ENCODE measurements at places on chromosomes 2 and 18.

DNA sequence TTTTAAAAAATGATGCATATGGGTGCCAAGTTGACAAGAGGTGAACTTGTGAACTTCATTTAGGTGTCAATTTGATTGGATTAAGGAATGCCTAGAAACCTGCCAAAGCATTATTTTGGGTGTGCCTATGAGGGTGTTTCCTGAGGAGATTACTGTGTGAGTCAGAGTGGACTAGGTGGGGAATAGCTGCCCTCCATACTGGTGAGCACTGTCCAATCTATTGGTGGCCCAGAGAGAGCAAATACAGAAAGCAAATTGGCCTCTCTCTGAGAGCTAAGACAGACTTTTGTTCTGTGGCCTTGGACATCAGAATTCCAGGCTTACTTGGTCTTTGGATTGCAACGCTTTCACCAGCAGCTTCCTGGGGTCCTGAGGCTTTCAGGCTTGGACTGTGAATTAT is 388.0 kb downstream of the SUCLG1 start:
- no peak for DNase-seq

DNA sequence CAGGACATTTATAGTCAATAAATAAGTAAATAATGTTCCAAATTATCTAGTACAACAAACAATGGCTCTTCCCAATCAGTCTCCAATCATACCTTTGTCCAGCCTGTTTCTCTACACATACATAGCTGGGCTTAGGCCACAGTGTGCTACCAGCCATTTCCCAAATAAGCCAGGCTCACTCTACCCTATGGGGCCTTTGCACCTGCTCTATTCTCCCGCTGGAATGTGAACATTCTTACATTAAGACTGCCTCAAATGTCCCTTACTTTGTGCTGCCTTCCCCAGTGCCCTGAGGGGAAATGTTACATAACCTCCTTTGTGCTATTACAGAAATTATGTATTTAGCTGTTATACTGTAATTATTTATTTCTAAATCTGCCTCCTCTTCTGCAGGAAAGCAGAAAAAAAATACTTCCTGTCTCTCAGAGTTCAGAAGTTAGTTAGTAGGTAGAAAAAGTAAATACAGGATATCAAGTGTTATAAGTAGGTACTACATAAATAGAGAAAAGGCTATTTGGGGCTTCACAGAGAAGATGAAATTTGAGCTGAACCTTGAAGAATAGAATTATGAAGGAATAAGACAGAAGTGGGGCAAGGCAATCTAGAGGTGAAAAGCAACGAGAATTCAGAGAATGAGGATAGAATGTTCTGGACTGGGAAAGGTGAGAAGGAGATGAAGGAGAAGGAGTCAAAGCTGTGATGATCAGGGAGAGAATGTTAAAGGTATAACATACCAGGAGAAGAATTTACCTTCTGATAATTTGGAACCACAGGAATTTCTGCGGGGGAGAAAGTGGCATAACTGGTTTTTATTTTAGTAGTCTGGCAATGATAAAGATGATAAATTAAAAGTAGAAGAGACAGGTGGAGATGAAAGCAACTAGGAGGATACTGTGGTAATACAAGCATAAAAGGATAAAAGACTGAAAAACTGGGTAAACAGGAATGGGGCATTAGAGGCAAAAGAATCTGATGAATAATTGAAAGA is 37.0 kb downstream of the ROCK1 start:
- DNase-seq: no peak

- DNase-seq: no peak
Measured at GRCh38 chr2:24402242-24403097, 42.1 kb upstream of the ITSN2 start.

- no peak for DNase-seq
Measured at GRCh38 chr2:100628506-100628905, 65.7 kb downstream of the PDCL3 start.

GRCh38 chr2:236088368-236089057 is 79.7 kb downstream of the GBX2 start:
- no peak for DNase-seq

DNA sequence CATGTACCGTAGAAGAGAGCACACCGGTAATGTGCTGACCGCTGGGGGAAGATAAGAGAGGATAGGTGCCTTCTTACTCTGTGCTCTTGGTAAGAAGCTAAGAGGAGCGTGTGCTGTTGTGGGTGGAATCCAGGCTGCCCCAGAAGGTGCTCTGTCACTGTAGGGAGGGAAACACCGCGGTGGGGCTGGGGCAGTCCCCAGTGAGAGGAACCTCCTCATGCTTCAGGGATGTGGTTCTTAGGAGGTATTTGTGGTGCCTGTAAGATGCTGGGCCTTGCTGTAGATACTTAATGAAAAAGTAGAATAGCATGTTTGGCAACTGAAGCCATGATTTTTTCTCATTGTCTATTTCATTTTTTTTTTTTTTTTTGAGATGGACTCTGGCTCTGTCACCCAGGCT is 1.1 kb downstream of the COLEC11 start:
- DNase-seq: no peak

DNA sequence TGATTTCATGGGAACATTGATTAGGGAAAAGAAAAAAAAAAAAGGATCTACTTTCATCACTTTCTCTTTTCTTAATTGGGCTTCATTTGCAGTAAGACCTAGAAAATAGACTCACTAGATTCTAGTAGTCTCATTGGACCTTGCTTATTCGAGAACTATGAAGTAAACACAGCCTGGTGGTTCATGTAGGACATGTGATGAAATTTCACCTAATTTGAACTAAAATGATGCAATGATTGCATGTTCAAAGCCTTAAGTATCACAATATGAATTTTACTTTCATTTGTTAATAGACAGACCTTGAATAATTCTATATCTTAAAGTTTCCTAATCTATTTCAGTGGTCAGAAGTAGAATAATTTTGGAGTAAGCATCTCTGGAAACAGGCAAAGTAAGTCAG is 688.9 kb upstream of the NRXN1 start:
- DNase-seq: no peak

DNA sequence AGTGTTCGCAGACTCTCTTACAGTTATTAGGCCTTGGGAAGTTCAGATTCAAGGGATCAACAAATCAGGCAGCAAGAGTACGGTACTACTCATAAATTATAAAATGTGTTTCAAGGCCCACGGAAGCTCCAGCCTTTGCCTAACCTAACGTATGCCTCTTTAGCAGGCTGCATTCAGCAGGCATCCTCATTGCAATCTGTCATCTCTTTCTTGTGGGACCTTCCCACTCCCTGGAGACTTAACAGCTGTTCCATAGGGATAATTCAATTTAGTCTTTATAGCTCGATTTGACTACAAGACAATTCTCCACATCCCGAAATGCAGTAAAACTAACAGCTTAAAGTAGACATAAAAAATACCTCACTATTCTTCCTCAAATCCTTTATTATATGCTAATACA is 453.7 kb downstream of the CNTNAP5 start:
- no peak for DNase-seq

DNA sequence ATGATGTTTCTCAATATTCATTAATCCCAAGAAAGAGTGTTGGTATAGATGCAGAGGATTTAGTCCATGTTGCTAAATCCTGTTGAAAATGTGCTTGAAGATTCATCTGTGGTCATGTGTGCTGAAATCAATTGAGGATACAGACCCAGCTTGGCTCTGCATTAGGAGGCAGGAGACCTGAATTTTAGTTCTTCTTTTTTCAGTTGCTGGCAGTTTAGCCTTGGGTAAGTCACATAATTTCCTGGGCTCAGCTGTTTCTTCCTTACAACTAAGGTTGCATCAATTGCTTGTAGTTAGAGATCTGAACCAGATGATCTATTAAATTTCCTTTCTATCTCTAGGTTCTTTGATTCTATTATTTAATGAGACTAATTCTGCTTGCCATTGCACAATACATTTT is 54.4 kb downstream of the SETBP1 start:
- DNase-seq: no peak

GRCh38 chr2:234457421-234457820 is 39.5 kb downstream of the ARL4C start:
- DNase-seq: no peak

- no peak for DNase-seq
Measured at GRCh38 chr2:240346015-240346752, 89.3 kb upstream of the GPC1 start.

DNA sequence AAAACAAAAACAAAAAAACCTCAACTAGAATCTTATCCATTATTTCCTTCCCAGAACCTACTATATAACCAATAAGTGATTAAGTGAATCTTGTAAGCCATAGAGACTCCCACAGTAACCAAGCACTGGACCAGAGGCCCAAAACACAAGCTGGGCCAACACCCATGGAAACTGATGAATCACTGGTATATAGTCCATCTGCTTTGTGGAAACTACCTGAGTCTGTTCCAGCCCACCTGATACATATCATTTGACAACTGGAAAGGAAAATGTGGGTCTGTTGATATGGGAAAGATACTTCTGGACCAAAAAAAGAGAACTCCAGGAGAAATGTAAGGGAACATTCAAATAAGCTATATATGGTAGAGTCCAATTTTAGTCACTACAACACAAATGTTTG is 252.8 kb downstream of the MREG start:
- DNase-seq: no peak

- no peak for DNase-seq
Measured at GRCh38 chr2:132804051-132804450, 134.0 kb upstream of the LYPD1 start.

GRCh38 chr2:238412067-238412767 is 14.5 kb upstream of the ASB1 start:
- no peak for DNase-seq

GRCh38 chr2:174392706-174393105 is 2.8 kb upstream of the SCRN3 start:
- no peak for DNase-seq

DNA sequence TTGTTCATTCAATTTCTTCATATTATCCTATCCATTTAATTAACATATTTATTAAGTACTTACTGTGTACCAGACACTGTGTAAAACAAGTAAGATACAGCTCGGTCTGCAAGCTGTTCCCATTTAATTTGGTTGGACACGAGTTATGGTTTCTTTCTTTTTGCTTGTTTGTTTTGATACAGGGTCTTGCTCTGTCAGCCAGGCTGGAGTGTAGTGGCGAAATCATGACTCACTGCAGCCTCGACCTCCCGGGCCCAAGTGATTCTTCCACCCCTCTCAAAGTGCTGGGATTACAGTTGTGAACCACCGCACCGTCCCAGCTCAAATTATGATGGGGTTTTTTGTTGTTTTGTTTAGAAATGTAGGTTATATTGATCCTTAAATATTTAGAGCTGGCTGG is 9.0 kb downstream of the CYBRD1 start:
- DNase-seq: no peak

- DNase-seq: no peak
Measured at GRCh38 chr2:217412277-217412676, 552.4 kb upstream of the TNP1 start.

GRCh38 chr2:80057956-80058355 is 246.6 kb downstream of the LRRTM1 start:
- DNase-seq: no peak

- peak; percentile 86 for DNase-seq
Measured at GRCh38 chr2:221517696-221518151, 54.4 kb downstream of the EPHA4 start.

DNA sequence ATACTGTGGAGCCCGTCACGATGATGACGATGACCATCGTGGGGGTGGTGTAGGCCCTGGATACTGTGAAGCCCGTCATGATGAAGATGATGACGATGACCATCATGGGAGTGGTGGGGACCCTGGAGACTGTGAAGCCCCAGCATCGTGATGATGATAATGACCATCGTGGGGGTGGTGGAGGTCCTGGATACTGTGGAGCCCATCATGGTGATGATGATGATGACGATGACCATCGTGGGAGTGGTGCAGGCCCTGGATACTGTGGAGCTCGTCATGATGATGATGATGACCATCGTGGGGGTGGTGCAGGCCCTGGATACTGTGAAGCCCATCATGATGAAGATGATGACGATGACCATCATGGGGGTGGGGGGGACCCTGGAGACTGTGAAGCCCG is 81.0 kb upstream of the SALL3 start:
- no peak for DNase-seq

GRCh38 chr2:9570182-9571060 is 14.8 kb upstream of the ADAM17 start:
- no peak for DNase-seq

- no peak for DNase-seq
Measured at GRCh38 chr2:196112418-196113034, 43.9 kb upstream of the DNAH7 start.

DNA sequence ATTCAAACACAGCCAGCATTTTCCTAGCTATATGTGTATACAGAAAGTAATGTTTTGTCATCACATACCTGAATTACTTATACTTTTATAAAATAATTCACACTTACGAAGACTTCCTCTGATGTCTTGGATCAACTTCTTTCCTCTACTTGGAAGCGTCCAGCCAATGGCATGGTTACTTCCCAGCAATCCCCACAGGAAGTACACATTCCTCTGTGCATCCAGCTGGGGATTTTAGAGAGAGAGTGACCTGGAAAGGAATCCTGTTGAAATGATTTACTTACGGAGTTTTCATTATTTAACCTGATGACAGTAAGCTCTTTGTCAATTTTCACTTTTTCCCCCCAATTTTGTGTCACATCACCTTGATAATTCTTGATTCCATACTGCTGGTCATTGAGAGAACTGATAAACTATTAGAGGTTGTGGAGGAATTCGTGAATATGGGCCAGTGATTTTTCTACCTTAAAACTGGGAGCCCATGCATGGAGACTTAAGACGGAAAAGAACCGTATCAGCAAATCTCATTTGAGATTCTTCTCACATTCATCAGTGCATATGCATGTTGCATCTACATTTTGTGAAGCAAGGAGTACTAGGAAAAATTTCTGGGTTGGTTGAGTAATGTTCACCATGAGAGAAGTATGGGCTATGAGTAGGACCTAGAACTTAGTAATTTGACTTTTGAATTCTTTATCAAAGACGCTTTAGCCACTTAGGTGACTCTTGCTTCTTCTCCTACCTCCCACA is 9.0 kb upstream of the IL18R1 start:
- no peak for DNase-seq

- no peak for DNase-seq
Measured at GRCh38 chr18:62643181-62643580, 72.2 kb upstream of the PHLPP1 start.

DNA sequence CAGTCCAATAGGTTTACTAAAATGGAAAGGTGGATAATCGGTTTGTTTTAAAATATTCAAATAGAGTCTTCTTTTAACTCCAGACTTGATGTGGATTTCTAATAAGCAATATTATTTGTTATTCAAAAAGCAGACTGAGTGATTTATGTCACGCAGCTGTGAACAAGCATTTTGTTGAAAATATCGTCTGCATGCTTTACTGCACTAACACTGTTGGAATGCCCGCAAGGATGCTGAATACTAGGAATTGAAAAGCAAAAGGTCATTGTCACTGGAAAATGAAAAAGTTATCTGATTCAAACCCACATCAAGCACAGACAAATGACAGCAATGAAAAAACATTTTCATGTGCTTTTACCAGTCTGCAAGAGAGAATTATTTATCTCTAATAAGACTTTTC is 31.1 kb downstream of the CHN1 start:
- DNase-seq: no peak

DNA sequence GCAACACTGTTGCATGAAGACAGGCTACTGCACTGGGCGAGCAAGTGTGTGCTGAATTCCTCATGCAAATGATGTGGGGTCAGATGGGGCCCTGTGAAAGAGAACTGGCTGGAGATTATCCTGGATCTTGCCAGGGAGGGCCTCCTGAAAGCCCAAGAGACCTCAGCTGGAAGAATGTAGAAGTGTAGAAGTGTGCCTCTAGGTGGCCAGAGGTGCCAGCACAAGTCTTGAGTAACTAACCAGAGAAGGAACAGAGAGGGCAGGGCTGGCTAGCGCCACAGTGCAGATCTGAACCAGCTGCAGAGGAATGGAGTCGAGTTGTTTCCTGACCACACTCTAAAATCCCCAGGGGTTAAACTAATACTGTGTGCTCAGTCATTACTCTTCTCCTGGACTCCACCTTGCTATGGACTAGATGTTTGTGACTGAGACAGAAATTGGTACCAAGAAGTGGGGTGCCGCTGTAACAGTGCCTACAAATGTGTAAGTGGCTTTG is 399.3 kb downstream of the LRATD1 start:
- DNase-seq: no peak

Measured in CD4-positive, alpha-beta T cell treated with Interleukin-17A for 1 hour (primary cell).